H1 (cell line): ENCODE measurements at places on chromosomes 4 and X. TPM values are rescaled to one million over a fixed set of nuclear protein-coding genes. Genes with fewer than 3 reads are reported as not detected.

CRMP1 gene
- 117 and 120 TPM in 2 replicates for total RNA-seq

TMSB15B gene
- 9.8 and 11.7 TPM in 2 replicates for total RNA-seq

LCORL gene
- 19.2 and 20.3 TPM in 2 replicates for total RNA-seq

CSTF2 gene
- 30.9 and 33.0 TPM in 2 replicates for total RNA-seq

GRCh38 chr4:148311526-148311925 lies 130.7 kb downstream of the NR3C2 start:
- H3K4me1 ChIP-seq: no peaks in the 10 kb centered on the region
- no peak overlapping the region for H3K4me3 ChIP-seq
- H3K27me3 ChIP-seq: no peaks in the 10 kb centered on the region
- no peak for DNase-seq
- no peak overlapping the region for H3K27ac ChIP-seq

DNA sequence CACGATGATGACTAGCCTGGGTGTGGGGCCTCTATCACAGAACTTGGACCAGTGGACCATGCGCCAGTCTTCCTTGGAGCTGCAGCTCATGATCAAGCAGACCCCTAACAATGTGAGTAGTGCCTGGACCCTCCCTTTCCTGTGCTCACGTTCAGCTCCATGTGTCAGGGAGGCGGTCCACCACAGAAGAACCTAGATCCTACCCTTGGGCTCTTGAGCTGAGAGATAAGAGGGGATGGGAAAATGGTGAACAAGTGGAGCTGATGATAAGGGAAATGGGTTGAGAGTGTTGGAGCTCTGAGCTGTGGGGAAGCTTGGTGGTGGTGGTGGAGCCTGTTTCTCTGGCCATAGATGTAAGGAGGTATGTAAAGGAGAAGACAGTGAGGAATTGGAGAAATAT lies 13.1 kb downstream of the MED12 start:
- peaks cover 66% of the 10 kb centered on the region for H3K36me3 ChIP-seq
- no peak overlapping the region for H3K27ac ChIP-seq
- no peaks in the 10 kb centered on the region for H3K4me1 ChIP-seq
- no peak overlapping the region for H3K4me3 ChIP-seq
- no peak for DNase-seq

DNA sequence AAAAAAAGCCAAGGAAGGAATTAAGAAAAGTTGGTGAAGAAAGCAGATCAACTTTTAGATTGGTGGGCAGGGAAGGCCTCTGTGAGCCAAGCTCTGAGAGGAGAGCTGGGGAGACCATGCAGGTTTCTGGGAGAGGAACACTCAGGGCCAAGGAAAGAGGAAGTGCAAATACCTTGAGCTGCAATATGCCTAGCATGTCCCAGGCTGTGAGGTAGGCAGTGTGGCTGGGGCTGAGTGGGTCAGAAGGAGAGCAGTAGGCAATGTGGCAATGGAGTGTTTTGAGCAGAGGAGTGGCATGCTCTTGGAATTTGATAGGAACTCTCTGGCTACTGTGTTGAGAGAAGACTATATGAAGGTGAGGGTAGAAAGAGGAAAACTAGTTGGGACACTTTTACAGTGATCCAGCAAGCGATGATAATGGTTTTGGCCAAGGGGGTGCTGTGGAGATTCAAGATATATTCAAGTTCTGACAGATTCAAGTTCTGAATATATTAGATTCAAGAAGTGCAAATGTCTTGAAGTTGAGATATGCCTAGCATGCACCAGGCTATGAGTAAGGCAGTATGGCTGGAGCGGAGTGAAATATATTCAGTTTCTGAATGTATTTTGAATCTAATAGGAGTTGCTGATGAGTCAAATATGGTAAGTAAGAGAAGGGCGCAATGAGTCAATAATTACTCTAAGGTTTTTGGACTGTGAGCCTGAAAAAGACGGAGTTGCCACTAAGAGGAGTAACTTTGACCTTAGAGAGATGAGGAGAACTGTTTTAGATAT lies 172.5 kb downstream of the CAMK2D start:
- H3K4me3 ChIP-seq: no peak overlapping the region
- peaks cover 1% of the 10 kb centered on the region for H3K4me1 ChIP-seq
- no peak overlapping the region for H3K27ac ChIP-seq

GRCh38 chrX:23822397-23822796 lies 39.4 kb downstream of the SAT1 start:
- no peak for DNase-seq
- no peaks in the 10 kb centered on the region for H3K4me1 ChIP-seq
- H3K27me3 ChIP-seq: no peaks in the 10 kb centered on the region
- no peak overlapping the region for H3K4me3 ChIP-seq
- no peak overlapping the region for H3K27ac ChIP-seq

GRCh38 chr4:185221491-185221890 lies 12.1 kb downstream of the SNX25 start:
- H3K4me3 ChIP-seq: no peak overlapping the region
- no peaks in the 10 kb centered on the region for H3K36me3 ChIP-seq
- DNase-seq: no peak

GRCh38 chr4:146134761-146135445 lies 40.6 kb upstream of the LSM6 start:
- no peaks in the 10 kb centered on the region for H3K36me3 ChIP-seq
- no peak for DNase-seq
- no peaks in the 10 kb centered on the region for H3K4me1 ChIP-seq

GRCh38 chr4:88320224-88320779 lies 35.9 kb upstream of the PPM1K start:
- no peaks in the 10 kb centered on the region for H3K36me3 ChIP-seq
- no peak for DNase-seq
- no peaks in the 10 kb centered on the region for H3K27me3 ChIP-seq
- H3K4me3 ChIP-seq: no peak overlapping the region

- no peak for DNase-seq
- H3K4me1 ChIP-seq: peaks cover 13% of the 10 kb centered on the region; the same call in 1 of the 2 replicates
- no peaks in the 10 kb centered on the region for H3K36me3 ChIP-seq
- H3K27me3 ChIP-seq: no peaks in the 10 kb centered on the region; the same call in 1 of the 2 replicates
- peak overlapping the region; percentile 90 for H3K27ac ChIP-seq
- peak overlapping the region; percentile 66 for H3K4me3 ChIP-seq
Measured at GRCh38 chr4:183098019-183098722, 886 bp upstream of the WWC2 start.

GRCh38 chrX:13794417-13794816 lies 22.5 kb downstream of the GPM6B start:
- no peaks in the 10 kb centered on the region for H3K4me1 ChIP-seq
- H3K4me3 ChIP-seq: no peak overlapping the region
- H3K36me3 ChIP-seq: no peaks in the 10 kb centered on the region
- no peak for DNase-seq
- no peaks in the 10 kb centered on the region for H3K27me3 ChIP-seq

DNA sequence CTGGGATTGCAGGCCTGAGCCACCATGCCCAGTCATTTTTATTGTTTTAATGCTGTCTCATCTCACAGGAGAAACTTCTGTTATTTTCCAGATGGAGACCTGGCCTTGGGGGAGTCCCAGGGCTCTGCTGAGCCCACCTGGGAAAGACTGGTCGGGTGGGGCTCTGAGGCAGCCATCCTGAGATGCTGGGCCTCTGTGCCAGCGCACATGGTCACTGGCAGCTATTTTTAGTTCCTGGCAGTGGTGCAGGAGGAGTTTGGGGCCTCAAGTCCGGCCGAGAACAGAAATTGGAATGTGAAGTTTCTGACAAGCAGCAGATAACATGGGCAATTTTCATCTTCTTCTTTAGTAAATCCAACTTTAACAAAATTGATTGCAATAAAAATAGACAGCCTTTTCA lies 44.5 kb downstream of the SORCS2 start:
- DNase-seq: no peak
- no peak overlapping the region for H3K27ac ChIP-seq
- no peaks in the 10 kb centered on the region for H3K4me1 ChIP-seq

GRCh38 chrX:136766785-136767103 lies 14.0 kb downstream of the ARHGEF6 start:
- peak overlapping the region; percentile 40 for H3K4me3 ChIP-seq
- no peaks in the 10 kb centered on the region for H3K36me3 ChIP-seq
- no peak overlapping the region for H3K27ac ChIP-seq
- no peak for DNase-seq

- no peaks in the 10 kb centered on the region for H3K27me3 ChIP-seq
- no peaks in the 10 kb centered on the region for H3K4me1 ChIP-seq
- DNase-seq: no peak
- H3K4me3 ChIP-seq: no peak overlapping the region
- no peak overlapping the region for H3K27ac ChIP-seq
- H3K36me3 ChIP-seq: no peaks in the 10 kb centered on the region
Measured at GRCh38 chr4:119184128-119184527, 28.4 kb upstream of the USP53 start.

- H3K27ac ChIP-seq: no peak overlapping the region
- H3K4me1 ChIP-seq: peaks cover 5% of the 10 kb centered on the region; the same call in 1 of the 2 replicates
- no peak for DNase-seq
- no peak overlapping the region for H3K4me3 ChIP-seq
Measured at GRCh38 chr4:152708361-152708760, 28.6 kb upstream of the TMEM154 start.

- H3K36me3 ChIP-seq: no peaks in the 10 kb centered on the region
- no peak overlapping the region for H3K27ac ChIP-seq
- H3K4me1 ChIP-seq: no peaks in the 10 kb centered on the region
- H3K4me3 ChIP-seq: no peak overlapping the region
- no peak for DNase-seq
- no peaks in the 10 kb centered on the region for H3K27me3 ChIP-seq
Measured at GRCh38 chr4:47543331-47543730, 58.3 kb downstream of the ATP10D start.

GRCh38 chr4:52250154-52250553 lies 199.1 kb downstream of the SPATA18 start:
- H3K36me3 ChIP-seq: no peaks in the 10 kb centered on the region
- peaks cover 7% of the 10 kb centered on the region for H3K4me1 ChIP-seq
- H3K27ac ChIP-seq: no peak overlapping the region
- H3K4me3 ChIP-seq: no peak overlapping the region
- DNase-seq: no peak
- no peaks in the 10 kb centered on the region for H3K27me3 ChIP-seq

DNA sequence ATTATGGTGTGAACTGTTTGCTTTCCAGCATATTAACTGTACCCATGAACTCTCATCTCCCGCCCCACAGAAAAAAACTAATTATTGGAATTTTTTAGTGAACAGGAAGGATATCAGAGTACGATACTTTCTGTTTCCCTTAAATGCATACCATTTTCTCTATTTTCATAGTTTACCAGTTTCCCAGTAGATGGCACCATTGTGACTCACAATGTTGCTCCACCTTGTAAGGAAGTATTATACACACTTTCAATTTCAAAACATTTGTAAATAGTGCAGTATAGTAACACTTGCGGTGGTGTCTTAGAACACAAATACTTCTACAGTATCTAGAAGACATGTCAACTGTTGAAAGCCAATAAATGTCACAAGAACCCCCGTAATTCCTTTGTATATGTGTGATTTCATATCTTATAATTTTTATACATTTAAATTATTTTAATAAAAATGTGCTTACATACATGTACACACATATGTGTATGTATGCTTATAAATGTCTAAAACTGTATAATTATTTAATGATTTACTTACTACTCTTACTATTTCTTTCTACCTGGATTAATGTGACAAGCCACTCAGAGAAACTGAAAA lies 167.3 kb downstream of the SLIT2 start:
- DNase-seq: no peak
- no peaks in the 10 kb centered on the region for H3K36me3 ChIP-seq
- no peaks in the 10 kb centered on the region for H3K4me1 ChIP-seq
- H3K27ac ChIP-seq: no peak overlapping the region

DNA sequence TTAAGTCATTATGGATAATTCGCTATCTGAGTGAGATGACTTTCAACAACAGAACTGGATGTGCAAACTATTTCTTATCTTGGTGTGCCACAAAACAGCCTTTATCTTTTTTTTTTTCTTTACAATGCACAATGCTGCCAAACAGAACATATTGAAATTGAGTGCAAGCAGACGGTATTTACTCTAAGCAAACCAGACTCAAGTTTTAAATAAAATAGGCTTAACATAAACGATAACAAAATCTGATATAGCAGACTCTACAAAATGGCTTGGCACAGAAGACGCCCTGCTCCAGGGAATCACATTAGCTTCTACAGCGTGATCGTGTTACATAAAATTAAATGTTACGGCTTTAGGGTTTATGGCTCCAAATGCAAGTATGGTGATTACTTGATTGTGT lies 9.6 kb upstream of the STK32B start:
- H3K4me1 ChIP-seq: no peaks in the 10 kb centered on the region
- H3K36me3 ChIP-seq: no peaks in the 10 kb centered on the region
- no peak for DNase-seq
- H3K27ac ChIP-seq: no peak overlapping the region

- no peaks in the 10 kb centered on the region for H3K36me3 ChIP-seq
- H3K27me3 ChIP-seq: no peaks in the 10 kb centered on the region
- no peak overlapping the region for H3K4me3 ChIP-seq
- DNase-seq: no peak
Measured at GRCh38 chrX:81206476-81206875, 4.6 kb downstream of the SH3BGRL start.

- no peaks in the 10 kb centered on the region for H3K27me3 ChIP-seq
- H3K4me3 ChIP-seq: no peak overlapping the region
- no peaks in the 10 kb centered on the region for H3K4me1 ChIP-seq
Measured at GRCh38 chr4:141642711-141643110, 6.3 kb downstream of the IL15 start.

- H3K27ac ChIP-seq: no peak overlapping the region
- no peaks in the 10 kb centered on the region for H3K4me1 ChIP-seq
- H3K27me3 ChIP-seq: no peaks in the 10 kb centered on the region
- no peak overlapping the region for H3K4me3 ChIP-seq
- DNase-seq: no peak
Measured at GRCh38 chr4:123867910-123868587, 471.5 kb downstream of the SPRY1 start.

DNA sequence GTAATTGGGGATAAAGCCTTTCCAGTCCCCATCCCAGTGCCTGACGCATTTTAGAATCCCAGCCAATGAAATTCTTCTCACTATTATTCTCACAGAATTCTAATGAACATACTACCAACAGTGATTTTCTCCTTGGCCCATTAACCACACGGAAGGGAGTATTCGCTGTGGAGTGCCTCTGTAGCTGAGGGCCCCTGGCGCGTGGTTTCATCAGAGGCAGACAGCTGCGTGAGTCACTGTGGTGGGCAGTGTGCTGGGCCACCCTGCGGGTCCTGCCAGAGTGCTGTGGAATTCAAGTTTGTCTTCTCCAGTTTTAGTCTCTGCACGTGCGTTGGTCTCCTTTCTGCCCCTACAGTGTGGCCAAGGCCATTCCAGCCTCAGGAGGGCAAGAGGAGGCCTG lies 335.4 kb upstream of the FAT1 start:
- H3K4me3 ChIP-seq: no peak overlapping the region
- H3K27ac ChIP-seq: no peak overlapping the region
- no peaks in the 10 kb centered on the region for H3K27me3 ChIP-seq
- H3K36me3 ChIP-seq: no peaks in the 10 kb centered on the region

- DNase-seq: no peak
- H3K4me3 ChIP-seq: no peak overlapping the region
- no peaks in the 10 kb centered on the region for H3K27me3 ChIP-seq
- no peaks in the 10 kb centered on the region for H3K36me3 ChIP-seq
- H3K4me1 ChIP-seq: no peaks in the 10 kb centered on the region
Measured at GRCh38 chrX:66150163-66150562, 13.9 kb upstream of the HEPH start.

DNA sequence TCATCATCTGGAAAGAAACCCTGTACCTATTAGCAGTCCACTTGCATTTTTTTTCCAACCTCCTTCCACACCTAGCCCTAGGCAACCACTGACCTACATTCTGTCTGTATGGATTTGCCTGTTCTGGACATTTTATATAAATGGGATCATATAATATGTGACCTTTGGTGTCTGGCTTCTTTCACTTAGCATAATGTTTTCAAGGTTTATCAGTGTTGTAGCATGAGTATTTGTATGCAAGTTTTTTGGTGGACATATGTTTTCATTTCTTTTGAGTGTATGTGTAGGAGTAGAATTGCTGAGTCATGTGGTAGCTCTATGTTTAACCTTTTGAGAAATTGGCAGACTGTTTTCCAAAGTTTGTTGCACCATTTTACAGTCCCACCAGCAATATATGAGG lies 198.6 kb downstream of the CEP135 start:
- H3K4me1 ChIP-seq: no peaks in the 10 kb centered on the region
- no peaks in the 10 kb centered on the region for H3K27me3 ChIP-seq
- H3K4me3 ChIP-seq: no peak overlapping the region
- no peak overlapping the region for H3K27ac ChIP-seq
- DNase-seq: no peak
